Substantia nigra (tissue), 51 donors: ENCODE measurements at places on chromosomes 2 and 18.

DNA sequence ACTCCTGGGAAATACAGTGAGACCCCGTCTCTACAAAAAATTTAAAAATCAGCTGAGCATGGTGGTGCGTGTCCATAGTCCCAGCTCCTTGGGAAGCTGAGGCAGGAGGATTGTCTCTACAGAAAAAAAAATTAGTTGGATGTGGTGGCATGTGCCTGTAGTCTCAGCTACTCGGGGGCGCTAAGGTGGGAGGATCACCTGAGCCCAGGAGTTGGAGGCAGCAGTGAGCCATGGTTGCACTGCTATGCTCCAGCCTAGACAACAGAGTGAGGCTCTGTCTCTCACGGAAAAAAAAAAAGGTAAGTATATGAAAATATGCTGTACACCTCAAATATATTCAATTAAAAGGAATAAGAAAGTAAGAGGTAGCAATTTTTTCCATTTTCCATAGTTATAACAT lies 92.5 kb upstream of the TGIF1 start:
- no peak for DNase-seq

GRCh38 chr2:50582164-50582563 lies 449.8 kb downstream of the NRXN1 start:
- DNase-seq: no peak

DNA sequence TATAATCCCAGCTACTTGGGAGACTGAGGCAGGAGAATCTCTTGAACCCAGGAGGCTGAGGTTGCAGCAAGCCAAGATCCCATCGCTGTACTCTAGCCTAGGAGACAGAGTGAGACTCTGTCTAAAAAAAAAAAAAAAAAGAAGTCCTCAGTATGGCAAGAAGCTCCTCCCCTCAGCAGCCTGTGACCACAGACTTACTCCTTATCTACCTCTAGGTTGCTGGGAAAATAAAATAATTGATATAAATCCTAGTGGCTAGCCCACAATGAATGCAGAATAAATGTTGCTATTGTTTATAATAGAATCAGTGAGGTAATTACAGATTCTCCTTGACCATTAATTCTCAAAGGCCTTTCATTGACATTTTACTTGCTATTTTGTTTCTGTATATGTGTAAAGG lies 70.6 kb downstream of the IRS1 start:
- DNase-seq: no peak

- DNase-seq: no peak
Observed at GRCh38 chr18:63889626-63890025, 2.1 kb downstream of the SERPINB2 start.

DNA sequence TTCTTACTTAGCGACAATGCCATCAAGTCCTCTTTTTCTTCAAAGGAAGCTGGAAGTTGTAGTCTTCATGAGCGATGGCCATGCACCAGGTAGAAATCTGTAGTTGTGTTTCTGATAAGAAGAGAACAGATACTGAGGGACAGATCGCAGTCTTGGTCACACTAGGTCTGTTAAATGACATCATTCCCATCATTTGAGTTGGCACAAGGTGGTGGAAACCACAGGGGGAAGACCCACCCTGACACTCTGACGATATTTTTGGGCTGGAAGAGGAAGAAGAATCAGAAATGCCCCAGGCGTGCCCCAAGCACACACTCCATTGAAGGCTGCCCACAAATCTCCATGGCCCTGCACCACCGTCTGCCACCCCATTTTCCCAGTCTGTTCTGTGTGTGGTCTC lies 89.0 kb upstream of the BOD1L2 start:
- DNase-seq: no peak

GRCh38 chr2:43402452-43402937 lies 176.1 kb upstream of the ZFP36L2 start:
- no peak for DNase-seq

GRCh38 chr2:7745369-7745768 lies 828.2 kb downstream of the RNF144A start:
- DNase-seq: no peak
